ENCODE measurements at places on chromosomes 1 and 21. TPM values are rescaled to one million over a fixed set of nuclear protein-coding genes. Genes with fewer than 3 reads are reported as not detected.

DNA sequence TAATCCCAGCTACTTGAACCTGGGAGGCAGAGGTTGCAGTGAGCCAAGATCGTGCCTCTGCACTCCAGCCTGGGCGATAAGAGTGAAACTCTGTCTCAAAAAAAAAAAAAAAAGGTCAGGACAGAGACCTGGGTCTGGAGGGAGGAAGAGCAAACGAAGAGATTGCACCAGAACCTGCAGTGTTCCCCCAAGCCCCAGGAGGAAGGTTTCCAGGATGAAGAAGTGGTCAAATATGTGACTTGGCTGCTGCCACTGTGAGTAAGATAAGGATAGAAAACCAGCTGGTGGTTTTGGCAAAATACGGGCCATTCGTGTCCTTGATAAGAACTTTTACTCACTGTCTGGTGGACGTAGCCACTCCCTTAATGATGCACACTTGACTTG lies 42.2 kb downstream of the CLDN14 start:
- H3K4me3 ChIP-seq: no peak overlapping the region
- H3K27me3 ChIP-seq: no peaks in the 10 kb centered on the region
- peaks cover 8% of the 10 kb centered on the region for H3K4me1 ChIP-seq

- no peak overlapping the region for H3K27ac ChIP-seq
- peaks cover 29% of the 10 kb centered on the region for H3K4me1 ChIP-seq
- peak overlapping the region; percentile 75 for H3K4me3 ChIP-seq
- no peaks in the 10 kb centered on the region for H3K27me3 ChIP-seq
- no peak for DNase-seq
These were observed 3.3 kb upstream of the F3 start for GRCh38 chr1:94544706-94545490.

Gene KCNT2
- 3.3 TPM for total RNA-seq

DNA sequence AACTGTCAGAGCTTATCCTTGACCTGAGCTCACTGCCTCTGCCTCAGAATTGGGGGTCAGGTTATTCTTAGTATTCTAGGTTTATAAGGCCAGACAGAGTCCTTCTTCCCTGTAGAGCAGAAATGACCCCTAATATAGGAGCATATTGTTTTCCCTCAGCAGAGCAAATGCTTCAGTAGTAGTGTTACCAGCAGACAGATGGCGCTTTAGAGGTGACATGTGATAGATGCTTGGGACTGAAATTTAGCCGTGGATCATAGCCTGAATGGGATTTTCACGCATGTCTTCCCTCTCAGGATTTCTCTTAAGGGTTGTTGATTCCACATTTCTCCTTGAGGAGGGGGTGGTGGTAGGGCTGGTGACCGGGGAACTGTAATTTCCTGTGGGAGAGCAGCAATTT lies 24.5 kb downstream of the ADARB1 start:
- H3K27ac ChIP-seq: no peak overlapping the region
- peaks cover 2% of the 10 kb centered on the region for H3K4me1 ChIP-seq
- no peaks in the 10 kb centered on the region for H3K36me3 ChIP-seq

DNA sequence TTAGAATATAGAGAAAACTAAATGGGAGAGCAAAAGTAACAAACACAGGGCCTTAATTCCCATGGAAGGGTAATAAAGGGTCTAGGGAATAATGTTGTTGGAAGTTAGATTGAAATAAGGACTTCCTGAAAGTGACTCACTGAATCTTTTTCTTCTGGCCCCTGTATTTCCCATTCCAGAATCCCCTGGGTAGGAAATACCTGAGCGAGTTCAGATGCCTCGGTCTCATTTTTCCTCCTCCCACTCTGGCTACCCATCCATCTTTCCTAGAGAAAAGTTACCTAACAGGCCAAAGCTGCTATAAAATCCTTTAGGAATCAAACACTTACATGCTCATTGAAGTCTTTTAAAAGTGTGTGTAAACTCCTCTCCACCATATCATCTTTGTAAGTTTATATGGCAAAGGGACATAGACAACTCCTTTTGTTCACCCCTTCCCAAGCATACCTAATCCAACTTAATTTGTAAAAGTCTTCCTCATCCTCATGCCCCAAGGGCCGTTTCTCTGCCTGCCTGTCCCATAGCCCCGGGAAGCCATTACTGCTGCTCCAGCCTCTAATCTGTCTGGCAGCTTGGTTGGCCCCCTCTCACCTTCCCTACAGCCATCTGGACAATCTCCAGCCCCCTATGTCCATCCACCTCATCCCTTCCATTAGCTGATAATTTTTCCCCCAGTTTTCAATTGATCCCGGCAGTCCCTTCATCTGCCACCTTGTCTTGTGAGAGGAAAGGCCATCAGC lies 3.3 kb upstream of the MEF2D start:
- H3K4me3 ChIP-seq: peak overlapping the region; percentile 88
- H3K36me3 ChIP-seq: peaks cover 70% of the 10 kb centered on the region
- peak overlapping the region; percentile 97 for H3K27ac ChIP-seq
- H3K4me1 ChIP-seq: peaks cover 47% of the 10 kb centered on the region
- no peak for DNase-seq
- peaks cover 2% of the 10 kb centered on the region for H3K27me3 ChIP-seq

GRCh38 chr1:150560576-150561253 lies 11.5 kb downstream of the ADAMTSL4 start:
- H3K27me3 ChIP-seq: no peaks in the 10 kb centered on the region
- peaks cover 75% of the 10 kb centered on the region for H3K36me3 ChIP-seq
- peaks cover 49% of the 10 kb centered on the region for H3K4me1 ChIP-seq
- H3K27ac ChIP-seq: peak overlapping the region; percentile 95

Gene JAM2
- total RNA-seq: not detected

Gene KIAA1614
- total RNA-seq: 0.27 TPM

Gene KCND3
- not detected for total RNA-seq

Gene THEM5
- not detected for total RNA-seq

DNA sequence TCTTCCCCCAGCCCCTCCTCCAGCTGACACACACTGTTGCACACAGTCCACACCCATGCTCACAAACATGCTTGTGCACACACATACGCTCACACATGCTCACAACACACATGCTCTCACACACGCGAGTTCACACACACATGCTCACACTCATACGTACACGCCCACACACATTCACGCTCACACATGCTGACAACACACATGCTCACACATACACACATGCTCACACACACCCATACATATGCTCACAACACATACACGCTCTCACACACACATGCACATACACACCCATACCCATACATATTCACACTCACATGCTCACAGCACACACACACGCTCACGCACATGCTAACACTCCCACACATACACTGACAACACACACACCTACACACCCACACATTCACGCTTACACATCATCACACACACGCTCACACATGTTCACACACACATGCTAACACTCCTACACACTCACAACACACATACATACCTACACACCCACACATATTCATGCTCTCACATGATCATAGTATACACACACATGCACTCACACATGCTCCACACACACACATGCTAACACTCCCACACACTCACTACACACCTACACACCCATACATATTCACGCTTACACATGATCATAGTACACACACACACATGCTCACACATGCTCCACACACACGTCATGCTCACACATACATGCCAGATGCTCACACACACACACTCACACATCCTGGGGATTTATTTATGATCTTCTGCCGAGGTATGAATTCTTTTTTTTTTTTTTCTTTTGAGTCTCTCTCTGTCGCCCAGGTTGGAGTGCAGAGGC lies 10.7 kb downstream of the DRAXIN start:
- peaks cover 4% of the 10 kb centered on the region for H3K36me3 ChIP-seq
- H3K27me3 ChIP-seq: peaks cover 18% of the 10 kb centered on the region
- H3K27ac ChIP-seq: no peak overlapping the region
- no peak for DNase-seq
- no peak overlapping the region for H3K4me3 ChIP-seq
- no peaks in the 10 kb centered on the region for H3K4me1 ChIP-seq

Gene TDRD10
- total RNA-seq: not detected

DNA sequence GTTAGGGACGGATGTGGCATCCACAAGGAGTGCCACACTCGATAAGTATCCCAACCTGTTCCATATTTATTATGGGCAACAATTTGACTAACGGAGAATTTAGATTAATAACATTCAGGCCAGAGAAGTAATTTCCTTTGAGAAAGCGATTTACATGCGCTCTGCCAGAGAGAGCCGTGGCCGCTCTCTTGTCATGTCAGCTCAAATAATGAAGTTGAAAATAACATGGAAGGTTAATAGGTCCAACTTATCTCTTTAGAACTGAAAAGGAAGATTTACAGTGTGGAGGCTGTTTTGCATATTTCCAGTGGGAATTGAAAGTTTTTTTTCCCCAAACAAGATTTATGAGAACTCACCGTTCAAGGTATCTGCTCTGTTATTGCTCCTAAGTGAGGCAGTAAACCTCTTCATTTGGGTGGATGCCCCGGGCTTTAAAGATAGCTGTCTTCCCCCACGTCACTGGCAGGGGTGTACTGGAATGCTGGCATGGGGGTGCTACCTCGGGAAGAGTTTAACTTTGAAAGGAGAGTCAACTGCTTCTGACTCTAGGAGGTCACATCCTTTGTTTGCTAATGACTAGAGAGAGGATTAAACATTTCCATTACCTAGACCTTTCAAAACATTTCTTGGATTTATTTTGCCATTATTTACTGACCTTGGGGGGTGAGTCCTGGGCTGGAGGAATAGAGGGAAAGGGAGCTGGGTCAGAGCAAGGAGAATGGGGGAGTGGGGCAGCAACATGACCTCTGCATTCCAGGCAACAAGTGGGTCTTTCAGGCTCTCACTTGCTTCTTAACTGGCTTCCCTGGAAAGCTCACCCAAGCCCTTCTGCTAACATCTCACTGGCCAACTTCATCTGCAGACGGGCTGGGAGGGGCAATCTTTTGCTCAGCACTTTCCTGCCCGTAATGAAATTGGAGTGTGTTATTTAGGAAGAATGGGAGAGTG lies 204.2 kb downstream of the CAMTA1 start:
- H3K27ac ChIP-seq: no peak overlapping the region
- no peak for DNase-seq
- no peaks in the 10 kb centered on the region for H3K36me3 ChIP-seq
- H3K4me3 ChIP-seq: no peak overlapping the region

DNA sequence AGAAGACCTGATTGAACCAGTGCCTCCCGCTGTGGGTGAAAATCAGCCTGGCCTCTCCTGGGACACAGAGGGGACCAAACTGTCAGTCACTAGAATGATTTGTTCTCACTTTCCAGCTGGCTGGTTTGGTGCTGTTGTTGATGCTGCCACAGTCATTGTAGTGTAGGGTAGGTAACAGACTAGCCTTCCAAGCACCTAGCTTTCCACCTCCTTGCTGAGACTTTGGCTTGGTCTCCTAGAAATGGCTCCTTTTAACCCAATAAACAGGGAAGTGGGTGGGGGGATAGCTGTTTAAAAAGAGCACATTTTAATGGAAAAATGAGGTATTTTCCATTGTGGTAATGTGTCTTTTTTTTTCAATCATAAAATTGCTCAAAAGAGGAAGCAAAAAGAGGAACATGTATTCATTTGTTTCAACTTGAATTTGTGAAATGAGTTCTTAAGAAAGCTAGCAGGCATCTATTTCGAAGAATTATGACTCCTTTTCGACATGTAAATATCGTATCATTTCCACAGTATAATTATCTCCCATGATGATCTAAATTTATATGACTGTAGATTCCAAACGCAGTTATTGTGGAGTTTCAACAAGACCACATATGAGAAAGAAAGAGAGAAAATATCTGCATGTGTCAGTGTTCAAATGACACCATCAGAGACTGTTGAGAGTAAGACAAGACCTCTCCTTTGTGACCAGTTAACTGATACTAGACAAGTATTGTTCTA lies 190.1 kb downstream of the HLX start:
- no peak overlapping the region for H3K27ac ChIP-seq
- DNase-seq: no peak
- H3K27me3 ChIP-seq: no peaks in the 10 kb centered on the region
- no peaks in the 10 kb centered on the region for H3K36me3 ChIP-seq
- H3K4me1 ChIP-seq: no peaks in the 10 kb centered on the region
- no peak overlapping the region for H3K4me3 ChIP-seq

DNA sequence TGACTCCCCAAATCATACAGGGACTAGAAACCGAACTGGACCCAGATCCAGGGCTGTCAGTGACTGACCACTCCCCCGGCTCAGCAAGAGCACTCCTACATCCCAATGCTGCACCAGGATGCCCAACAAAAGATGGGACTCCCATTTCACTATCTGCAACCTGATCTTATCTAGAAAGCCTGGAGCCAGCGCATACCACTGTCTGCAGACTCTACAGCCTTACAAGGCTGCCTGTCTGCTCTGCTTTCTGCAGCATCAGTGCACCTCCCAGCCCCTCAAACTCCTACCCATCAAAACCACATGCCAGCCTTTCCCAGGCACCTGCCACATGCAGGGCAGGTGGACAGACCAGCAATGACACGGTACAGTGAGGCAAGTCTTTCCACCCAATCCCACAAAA lies 52.2 kb downstream of the SSBP3 start:
- H3K4me3 ChIP-seq: no peak overlapping the region
- no peaks in the 10 kb centered on the region for H3K27me3 ChIP-seq
- no peak overlapping the region for H3K27ac ChIP-seq

Gene ZNF695
- 19.6 TPM for total RNA-seq

- no peaks in the 10 kb centered on the region for H3K36me3 ChIP-seq
- no peaks in the 10 kb centered on the region for H3K4me1 ChIP-seq
- H3K4me3 ChIP-seq: no peak overlapping the region
- DNase-seq: no peak
- no peak overlapping the region for H3K27ac ChIP-seq
- peaks cover 28% of the 10 kb centered on the region for H3K27me3 ChIP-seq
These were observed 48.0 kb upstream of the RXRG start for GRCh38 chr1:165492845-165493373.

- H3K4me3 ChIP-seq: no peak overlapping the region
- H3K4me1 ChIP-seq: no peaks in the 10 kb centered on the region
- H3K27ac ChIP-seq: no peak overlapping the region
- no peak for DNase-seq
- H3K27me3 ChIP-seq: no peaks in the 10 kb centered on the region
- no peaks in the 10 kb centered on the region for H3K36me3 ChIP-seq
These were observed 296.7 kb upstream of the PTBP2 start for GRCh38 chr1:96424877-96425276.

- H3K4me3 ChIP-seq: no peak overlapping the region
- no peaks in the 10 kb centered on the region for H3K4me1 ChIP-seq
- H3K27ac ChIP-seq: no peak overlapping the region
- no peaks in the 10 kb centered on the region for H3K27me3 ChIP-seq
- DNase-seq: no peak
These were observed 124.1 kb upstream of the PAPPA2 start for GRCh38 chr1:176338877-176339276.

GRCh38 chr1:58402444-58402843 lies 144.1 kb downstream of the OMA1 start:
- peaks cover 52% of the 10 kb centered on the region for H3K27me3 ChIP-seq
- no peak for DNase-seq
- H3K4me3 ChIP-seq: no peak overlapping the region
- H3K36me3 ChIP-seq: no peaks in the 10 kb centered on the region

- H3K27ac ChIP-seq: no peak overlapping the region
- DNase-seq: no peak
- no peaks in the 10 kb centered on the region for H3K4me1 ChIP-seq
- no peak overlapping the region for H3K4me3 ChIP-seq
These were observed 104.3 kb upstream of the KRTAP19-8 start for GRCh38 chr21:31142600-31142999.

- H3K27ac ChIP-seq: no peak overlapping the region
- no peaks in the 10 kb centered on the region for H3K36me3 ChIP-seq
These were observed 10.9 kb downstream of the RNF11 start for GRCh38 chr1:51247022-51247421.

Gene IL10RB
- 18.2 TPM for total RNA-seq

GRCh38 chr1:167713330-167714081 lies 8.3 kb upstream of the MPZL1 start:
- H3K4me1 ChIP-seq: peaks cover 22% of the 10 kb centered on the region
- peak; percentile 11 for DNase-seq
- H3K27me3 ChIP-seq: peaks cover 12% of the 10 kb centered on the region
